ENCODE measurements at places on chromosomes 5 and 9.

DNA sequence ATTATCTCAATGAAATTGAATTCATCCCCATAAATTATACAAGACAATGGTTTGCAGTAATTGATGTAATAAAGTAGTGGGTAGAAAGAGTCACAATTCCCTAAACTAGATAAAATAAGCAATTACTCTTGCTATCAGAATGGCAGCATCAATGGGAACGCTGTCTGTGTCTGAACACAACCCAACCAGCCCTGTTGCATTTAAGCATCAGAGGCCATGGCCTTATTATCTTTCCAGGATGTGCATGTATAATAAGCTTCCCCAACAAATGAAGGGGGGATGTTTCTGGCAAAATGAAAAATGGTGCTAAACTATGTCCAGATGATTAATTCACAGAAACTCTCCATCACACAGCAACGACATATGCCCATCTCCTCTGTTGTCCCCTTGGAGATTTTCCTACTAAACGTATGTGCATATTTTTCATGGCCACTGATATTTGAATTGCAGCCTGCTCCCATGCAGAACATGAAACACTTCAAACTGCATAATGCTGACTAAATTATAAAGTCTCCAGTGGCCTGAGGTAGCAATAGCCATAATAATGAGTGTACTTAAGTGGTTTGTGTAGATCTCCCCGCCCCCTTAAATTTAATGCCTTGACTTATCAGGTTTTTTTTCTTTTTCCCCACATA is 306.9 kb upstream of the ADAMTS16 start:
- no peak for DNase-seq

DNA sequence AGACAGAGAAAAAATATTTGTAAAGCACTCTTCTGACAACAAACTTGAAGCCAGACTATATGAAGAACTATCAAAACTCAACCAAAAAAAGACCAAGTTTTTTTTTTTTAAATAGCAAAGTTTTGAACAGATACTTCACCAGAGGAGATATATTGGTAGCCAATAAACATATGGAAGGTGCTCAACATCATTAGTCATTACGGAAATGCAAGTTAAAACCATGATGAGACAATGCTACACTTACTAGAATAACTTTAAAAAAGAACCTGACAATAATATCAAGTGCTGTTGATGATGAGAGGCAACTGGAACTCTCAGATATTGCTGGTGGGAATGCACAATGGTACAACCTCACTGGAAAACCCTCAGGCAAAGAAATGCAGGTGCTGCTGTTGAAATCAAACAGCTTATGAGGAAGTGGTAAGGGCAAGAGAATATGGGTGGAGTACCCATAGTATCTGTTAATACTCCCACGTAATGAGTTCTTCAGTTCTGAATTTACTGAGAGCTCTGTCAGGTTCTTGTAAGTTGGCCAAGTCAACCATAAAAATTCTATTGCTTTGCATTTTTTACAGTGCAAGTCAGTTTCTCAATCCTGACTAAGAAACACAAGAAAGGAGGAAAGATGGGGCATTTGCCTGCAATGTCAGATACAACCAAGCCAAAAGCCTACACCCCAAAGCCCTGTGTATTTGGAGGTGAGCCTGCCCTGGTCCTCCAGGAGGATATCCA is 87.3 kb upstream of the GNAQ start:
- DNase-seq: peak; percentile 13

- peak; percentile 83 for DNase-seq
Measured at GRCh38 chr5:110880413-110880812, 141.6 kb downstream of the SLC25A46 start.

- peak; percentile 56 for DNase-seq
Measured at GRCh38 chr9:98378206-98378780, 122.8 kb upstream of the TBC1D2 start.

- DNase-seq: peak; percentile 47
Measured at GRCh38 chr9:16442622-16443021, 427.8 kb downstream of the BNC2 start.

DNA sequence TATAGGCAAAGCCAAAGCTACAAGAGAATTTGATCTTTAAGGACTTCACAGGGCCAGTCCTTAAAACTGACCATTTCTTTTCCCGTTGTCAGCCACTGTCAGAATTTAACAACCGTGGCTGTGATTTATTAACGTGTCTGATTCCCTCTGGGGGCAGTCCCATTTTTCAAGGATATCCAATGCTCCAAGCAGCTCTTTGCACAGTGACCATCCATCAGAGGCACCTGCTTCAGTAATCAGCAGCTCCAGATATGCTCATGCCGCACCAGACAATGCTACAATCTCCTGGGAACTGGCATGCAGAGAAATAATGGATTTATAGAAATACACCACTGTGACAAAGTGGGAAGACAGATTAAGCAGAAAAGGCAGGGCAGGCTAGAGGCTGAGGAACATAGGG is 163.3 kb upstream of the PPP1R2B start:
- no peak for DNase-seq

DNA sequence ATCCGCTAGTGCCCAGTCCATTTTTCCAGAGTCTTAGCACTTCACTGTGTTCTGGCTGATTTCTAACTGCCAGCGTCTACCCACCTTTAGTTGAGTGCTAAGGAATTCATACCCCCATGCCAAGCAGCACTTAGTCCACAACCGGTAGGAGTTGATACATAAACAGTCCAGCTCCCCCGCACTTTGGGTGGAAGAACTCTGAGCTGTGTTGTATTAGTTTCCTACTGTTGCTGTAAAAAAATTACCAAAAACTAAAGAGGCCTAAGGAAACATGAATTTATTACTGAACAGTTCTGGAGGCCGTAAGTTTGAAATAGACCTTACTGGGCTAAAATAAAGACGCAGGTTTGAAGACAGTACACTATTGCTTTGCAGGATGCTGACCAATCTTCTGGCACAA is 87.6 kb downstream of the SLC24A2 start:
- DNase-seq: no peak

DNA sequence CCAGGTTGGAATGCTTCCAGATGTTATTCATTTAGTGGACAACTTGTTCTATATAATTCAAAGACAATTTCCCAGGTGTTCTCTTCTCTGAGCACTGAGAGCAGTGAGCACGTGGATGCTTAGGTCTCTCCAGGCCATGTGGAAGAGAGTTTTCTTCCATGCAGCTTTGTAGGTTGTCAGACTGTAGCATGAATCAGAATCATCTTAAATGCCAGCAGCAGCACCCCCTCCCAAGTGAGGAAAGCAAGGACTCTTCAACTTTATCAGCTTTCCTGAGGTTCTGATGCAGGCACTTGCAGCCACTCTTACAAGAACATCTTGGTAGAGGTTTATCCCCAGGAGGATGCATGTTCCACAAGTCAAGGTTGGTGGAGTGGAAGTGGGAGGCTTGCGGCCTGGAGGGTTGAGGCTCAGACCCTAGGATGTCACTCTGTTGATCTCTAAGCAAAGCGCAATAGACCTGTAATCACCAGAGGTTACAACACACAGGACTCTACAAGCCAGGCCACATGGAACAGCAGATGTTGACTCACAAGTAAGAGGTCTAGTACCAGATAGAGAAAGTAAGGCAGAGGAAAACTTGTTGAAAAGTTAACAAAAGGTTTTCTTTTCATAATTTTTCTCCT is 47.7 kb downstream of the UGCG start:
- DNase-seq: peak; percentile 54

Measured in fibroblast of skin of right biceps (primary cell).